Germinal center (tissue), 1 donor: ENCODE measurements at places on chromosomes 16 and 17.

- DNase-seq, result peak; percentile 89
Observed at GRCh38 chr17:14308965-14309879, 8.3 kb downstream of the HS3ST3B1 start.

- DNase-seq, result no peak
Observed at GRCh38 chr17:72916991-72917390, 175.5 kb downstream of the SLC39A11 start.

- DNase-seq, result no peak
Observed at GRCh38 chr17:3512505-3513171, 36.8 kb downstream of the ASPA start.

DNA sequence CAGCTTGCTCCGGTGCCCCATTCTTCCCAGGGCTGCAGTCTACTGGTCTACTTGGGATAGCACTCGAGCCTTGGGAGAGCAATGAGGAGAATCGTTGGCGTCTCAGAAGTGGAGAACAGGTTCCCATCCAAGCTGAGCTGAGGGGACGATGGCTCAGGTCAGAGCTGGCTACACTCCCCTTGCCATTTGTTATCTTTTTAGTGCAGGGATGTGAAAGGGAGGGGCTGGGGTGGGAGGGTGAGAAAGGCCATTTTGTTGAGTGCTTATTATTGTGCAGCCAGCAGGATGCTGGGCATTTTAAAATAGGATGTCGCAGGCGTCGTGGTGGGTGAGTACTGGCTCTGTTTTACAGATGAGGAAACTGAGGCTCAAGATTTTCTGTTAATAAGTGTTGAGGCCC lies 410.8 kb downstream of the SNX29 start:
- no peak for DNase-seq

- DNase-seq, result no peak
Observed at GRCh38 chr17:83135692-83136091, 56.3 kb downstream of the METRNL start.

DNA sequence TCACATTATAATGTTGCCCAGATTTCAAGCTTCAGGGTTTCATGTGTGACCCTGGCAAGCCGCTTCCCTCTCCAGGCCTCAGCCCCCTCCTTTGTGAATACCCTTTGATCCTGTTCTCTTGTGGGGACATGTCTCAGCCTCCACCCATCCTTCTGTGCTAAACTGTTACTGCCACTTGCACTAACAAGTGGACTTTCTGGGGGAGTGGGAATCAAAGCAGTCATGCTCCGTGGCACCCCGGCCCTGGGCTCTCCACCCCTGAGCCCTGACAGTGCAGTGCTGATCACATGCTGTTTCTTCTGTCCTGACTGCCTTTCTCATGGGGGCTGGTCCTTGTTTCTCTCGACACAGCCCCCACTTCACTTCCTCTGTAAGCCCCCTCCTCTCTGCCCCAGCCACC lies 9.7 kb upstream of the DCAF7 start:
- no peak for DNase-seq

DNA sequence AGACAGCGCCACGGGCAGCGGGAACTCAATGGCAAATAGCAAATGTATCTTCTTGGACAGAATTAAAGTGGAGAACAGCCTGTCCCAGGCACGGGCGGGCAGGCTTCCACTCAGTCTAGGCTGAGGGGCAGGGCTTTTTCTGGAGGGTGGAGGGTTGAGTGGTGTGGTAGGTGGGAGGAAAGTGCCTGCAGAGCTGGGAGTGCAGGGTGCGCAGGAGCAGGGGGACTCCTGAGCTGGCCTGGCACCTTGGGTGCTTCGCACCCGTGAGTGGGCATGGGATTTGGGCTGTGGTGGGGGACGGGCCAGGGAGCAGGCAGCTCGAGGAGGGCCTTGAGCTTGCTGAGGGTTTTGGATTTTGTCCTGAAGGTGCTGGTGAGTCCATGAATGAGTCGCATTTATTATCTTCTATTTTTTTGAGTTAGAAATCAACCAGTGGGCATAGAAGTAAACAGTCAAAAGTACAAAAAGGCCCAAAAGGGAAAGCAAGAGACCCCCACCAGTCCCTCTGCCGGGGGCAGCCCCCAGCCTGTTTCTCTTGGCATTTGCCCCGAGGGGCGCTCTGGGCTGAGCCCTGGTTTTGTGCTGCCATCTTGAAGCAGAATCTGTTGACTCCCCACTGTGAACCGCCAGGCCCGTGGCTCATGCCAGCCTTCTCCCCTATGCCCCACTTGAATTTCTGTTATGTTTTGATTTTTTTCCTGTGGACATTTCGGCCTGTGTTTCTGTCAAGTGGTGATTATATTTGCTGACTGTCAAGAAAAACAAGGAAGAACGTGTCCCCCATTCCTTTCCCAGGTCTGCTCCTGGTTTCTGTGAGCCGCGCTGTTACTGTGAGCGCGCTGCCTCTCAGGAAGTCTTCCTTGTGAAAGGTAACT lies 8.2 kb downstream of the ADORA2B start:
- no peak for DNase-seq

GRCh38 chr16:86664522-86665318 lies 86.4 kb downstream of the FOXL1 start:
- no peak for DNase-seq

GRCh38 chr17:3157218-3157617 lies 29.9 kb upstream of the OR1G1 start:
- DNase-seq, result no peak

DNA sequence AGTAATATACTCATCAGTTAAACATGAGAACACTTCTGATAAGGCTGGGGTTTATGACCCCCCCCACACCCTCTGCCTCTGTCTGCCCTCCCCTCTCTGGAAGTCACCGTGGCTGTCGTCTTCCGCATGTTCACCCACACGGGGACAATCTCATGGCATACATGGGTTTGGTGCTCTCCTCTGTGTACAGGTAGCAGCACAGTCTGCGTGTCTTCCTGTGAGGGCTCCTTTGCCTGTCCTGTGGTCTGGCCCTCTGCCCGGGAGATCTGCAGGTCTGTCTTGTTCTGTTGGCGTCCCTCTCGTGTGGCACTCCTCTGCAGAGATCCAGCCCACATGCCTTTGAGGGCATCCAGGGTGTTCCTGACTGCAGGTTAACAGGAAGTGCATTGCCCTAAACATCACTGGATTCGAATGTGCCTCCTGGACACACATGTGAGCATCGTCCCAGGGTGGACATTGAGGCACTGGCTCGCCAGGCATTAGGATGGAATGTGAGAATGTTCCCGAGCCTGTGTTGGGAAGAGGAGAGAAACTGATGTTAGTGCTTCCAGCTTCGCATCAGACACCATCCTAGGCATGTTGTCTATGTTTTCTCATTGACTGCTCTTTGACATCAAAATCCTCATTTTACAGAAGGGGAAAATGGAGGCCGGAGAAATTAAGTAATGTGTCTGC lies 54.5 kb downstream of the NKD1 start:
- DNase-seq, result no peak

- no peak for DNase-seq
Observed at GRCh38 chr16:72256398-72257066, 84.6 kb upstream of the PMFBP1 start.

GRCh38 chr17:27538156-27538955 lies 82.1 kb downstream of the KSR1 start:
- DNase-seq, result no peak

DNA sequence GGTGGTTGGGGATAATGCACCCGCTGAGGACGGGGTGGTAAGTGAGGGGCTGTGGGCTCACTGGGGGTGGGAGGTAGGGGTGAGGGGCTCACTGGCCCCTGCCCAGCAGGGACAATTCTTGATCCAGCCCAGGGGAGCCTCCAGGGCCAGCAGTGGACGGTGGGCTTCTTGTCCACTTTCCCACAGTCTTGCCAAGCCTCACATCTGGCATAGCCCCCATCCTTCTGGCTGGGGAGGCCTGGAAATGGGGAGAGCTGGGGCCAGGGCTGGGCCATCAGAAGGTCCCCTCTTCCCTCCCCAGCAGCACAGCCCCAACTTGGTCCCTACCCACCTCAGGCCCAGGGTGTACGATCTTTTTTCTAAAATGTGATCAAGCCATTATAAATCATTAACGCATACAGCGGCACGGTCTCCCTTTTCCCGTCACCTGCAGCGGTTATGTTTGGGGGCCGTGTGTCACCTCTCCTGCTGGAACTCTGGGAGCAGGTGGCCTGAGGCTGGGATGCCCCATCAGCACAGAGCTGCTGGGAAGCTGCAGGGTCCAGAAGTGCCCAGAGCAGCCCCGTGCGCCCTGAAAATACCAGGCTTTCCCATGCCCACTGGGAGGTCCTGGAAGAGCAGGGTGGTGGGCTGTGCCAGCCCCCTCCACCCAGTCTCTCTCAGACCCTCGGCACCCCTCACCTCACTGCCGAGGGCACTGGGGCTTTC lies 7.2 kb upstream of the SETD6 start:
- DNase-seq, result no peak

GRCh38 chr17:45131616-45132319 lies 547 bp downstream of the PLCD3 start:
- DNase-seq, result peak; percentile 49

GRCh38 chr16:24990803-24991202 lies 24.4 kb downstream of the ARHGAP17 start:
- DNase-seq, result no peak

GRCh38 chr16:59164461-59164860 lies 430.3 kb upstream of the GOT2 start:
- DNase-seq, result no peak

DNA sequence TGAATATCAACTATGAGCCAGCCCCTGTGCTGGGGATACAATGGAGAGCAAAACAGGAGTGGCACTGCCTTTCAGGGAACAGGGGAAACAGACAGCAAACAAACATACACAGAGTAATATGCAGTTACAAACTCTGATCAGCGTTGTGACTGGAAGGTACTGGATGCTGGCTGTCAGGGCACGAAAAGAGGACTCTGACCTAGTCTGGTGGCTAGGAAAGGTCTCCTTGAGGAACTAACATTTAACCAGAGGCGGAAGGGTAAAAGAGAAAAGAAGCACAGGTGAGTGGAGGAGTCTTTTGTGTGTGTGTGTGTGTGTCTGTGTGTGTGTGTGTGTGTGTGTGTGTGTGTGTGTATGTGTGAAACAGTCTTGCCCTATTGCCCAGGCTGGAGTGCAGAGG lies 12.4 kb upstream of the B4GALNT2 start:
- DNase-seq, result no peak

GRCh38 chr17:83012868-83013778 lies 66.3 kb upstream of the METRNL start:
- no peak for DNase-seq
